ENCODE measurements at places on chromosomes 4 and X.

DNA sequence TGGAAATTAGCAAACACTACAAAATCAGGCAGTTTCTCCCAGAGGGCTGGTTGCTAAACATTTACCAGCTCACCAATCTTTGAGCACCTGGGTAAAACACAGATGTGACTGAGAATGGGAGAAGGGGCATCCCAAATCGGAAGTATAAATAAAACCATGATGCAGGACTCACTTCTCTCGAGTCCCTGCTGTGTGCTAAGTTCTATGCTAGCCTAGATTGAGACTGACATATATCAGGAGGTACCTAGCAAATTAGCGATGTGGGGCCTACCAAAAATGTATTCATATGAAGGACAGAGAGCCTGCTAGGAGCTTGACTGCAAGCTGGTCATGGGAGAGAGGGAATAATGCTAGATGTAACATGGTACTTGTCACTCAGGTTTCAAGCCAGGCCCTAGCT is 171.9 kb upstream of the PGRMC2 start:
- DNase-seq, result no peak

DNA sequence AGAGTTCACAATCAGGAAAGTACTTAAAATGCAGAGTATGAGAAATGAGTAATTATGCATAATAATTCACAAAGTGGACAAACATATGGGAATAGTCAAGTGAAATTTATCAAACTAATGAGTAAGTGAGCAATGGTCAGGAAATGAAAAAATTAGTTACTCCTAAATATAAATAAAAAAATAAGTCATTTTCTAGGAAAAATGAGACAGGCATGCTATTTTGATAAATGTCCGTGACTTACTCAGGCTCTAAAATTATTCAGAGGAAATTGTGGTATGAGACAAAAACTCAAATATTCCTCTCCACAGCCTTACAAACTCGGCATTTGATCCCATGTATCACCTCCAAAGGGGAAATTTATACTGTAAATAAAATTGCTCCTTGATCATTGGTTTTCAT is 181.2 kb downstream of the COX18 start:
- DNase-seq, result no peak

- no peak for DNase-seq
Measured at GRCh38 chr4:73661646-73662119, 41.4 kb upstream of the RASSF6 start.

DNA sequence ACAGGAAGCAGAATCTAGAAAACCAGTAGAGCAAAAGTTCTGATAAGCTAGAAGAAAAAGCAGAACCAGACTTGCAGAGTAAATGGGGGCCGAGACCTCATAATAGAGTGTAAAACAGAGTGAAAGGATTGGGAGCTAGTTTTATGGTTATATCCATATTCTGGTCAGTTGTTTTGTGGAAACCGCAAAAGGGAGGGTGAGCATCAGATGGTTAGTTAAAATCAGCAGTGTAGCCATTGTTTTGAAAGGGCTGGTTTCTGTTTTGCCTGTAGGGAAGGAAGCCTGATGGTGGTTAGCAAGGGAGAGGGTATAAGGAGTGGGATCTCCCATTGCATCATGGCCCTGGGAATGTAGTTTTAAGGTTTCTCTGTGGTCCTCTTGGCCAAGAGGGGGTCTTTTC is 17.2 kb upstream of the CCNI start:
- DNase-seq, result no peak

GRCh38 chrX:100995469-100995868 is 26.0 kb downstream of the ARL13A start:
- no peak for DNase-seq

DNA sequence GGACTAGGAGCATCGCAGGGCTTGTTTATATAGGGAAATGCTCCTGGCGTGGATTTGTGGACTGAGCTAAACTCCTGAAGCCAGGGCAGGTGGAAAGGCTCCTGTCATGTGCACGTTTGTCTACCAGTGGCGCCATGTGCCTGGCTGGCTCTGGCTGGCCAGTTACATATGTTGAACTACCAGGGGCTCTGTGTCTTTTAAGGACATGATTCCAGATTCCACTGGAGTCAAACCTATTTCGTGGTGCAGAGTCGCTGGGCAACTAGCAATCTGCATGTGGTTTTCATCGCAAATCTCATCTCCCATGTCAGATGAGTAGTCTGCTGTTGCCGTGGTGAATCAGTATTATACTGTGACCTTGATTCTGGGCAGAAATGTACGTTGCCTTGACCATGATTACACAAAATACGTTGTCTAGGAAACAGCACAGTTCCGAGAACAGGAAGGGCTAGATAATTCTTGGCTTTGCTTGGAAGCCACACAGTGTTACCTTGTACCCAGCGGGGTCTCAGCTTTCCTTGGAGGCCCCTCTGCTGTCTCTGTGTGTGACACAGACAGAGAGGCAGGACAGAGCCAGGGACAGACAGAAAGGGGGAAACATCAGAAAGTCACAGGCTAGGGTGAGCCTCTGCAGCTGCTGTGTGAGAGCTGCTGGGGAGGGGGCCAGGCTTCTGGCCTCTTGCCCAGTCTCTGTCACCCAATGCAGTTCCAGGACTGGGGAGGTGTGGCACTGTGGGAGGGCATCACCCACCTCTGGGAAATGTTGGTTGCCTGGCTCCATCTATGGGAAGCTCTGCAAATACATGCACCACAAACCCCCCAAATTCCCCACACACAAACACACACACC is 19.2 kb downstream of the PNMA6E start:
- DNase-seq, result peak; percentile 51

GRCh38 chr4:33086331-33086925 is 2366.3 kb downstream of the PCDH7 start:
- DNase-seq, result no peak

DNA sequence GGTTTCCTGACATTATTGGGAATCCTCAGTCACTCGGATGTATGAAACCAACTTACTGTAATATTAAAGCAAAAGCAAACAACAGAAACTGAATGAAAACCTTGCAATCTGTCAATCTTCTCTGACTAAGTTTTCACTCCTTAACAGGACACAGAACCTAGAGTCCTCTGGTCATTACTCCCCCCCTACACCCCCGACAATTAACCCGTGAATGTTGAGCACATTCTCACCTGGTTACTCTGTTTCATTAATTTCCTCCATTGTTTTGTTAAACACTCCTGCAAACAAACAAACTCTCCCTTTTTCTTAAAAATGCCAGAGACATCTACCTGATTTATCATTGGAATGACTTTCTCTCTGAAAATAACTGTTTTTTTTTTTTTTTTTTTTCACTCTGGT is 469.0 kb upstream of the PRKX start:
- no peak for DNase-seq

DNA sequence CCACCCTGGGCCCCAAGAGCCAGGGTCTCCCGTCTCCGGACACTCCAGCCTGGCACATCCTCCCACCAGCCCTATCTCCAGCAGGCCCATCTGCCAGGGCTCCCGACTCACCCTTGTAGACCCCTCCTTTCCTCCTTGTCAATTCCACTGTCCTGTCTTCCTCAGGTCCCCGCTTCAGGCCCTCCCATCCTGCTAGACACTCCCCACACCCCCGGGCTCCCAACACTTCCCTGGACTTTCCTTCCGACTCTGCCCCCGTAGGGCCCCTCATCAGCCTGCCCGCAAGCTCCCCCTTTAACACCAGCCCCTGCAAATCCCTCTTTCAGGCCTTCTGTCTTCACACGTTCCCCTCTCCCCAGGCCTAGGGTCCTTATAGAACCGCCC is 1.1 kb downstream of the PRAF2 start:
- DNase-seq, result no peak

DNA sequence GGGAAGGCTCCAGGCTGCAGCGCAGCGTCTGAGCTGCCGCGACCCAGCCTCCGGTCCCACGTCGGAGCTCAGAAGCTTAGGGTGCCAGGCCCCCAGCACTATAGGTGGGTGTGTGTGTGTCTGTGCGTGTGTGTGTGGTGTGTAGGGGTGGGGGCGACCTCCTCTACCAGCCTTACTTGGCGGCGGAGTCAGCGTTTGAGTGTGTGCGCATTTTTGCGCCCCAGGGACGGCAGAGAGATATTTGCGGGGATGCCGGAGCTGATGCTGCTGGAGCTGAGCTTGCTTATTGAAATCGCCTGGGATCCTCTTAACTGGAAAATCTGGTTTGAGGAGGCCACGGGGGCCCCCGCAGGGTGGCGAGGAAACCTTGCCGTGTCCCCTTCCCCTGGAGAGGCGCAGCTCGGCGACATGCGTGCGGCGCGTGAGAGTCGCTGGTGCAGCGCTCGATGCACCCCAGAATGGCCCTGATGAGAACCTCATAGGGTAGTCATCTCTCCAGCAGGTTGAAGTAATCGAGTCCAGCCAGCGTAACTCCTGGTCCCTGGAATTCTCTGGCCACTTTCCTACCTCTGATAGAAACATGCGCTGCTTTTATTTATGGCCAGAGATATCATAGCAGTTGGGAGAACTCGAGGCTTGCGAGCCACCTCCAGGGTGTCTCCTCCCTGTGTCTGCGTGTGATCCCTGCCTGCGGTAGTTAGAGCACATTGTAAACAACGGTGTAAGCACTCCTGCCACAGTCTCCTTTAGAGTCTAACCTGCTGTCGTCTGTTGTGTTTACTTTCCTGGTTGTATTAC is 2.7 kb downstream of the ADGRL3 start:
- DNase-seq, result no peak

GRCh38 chr4:30620711-30621110 is 99.5 kb upstream of the PCDH7 start:
- no peak for DNase-seq

DNA sequence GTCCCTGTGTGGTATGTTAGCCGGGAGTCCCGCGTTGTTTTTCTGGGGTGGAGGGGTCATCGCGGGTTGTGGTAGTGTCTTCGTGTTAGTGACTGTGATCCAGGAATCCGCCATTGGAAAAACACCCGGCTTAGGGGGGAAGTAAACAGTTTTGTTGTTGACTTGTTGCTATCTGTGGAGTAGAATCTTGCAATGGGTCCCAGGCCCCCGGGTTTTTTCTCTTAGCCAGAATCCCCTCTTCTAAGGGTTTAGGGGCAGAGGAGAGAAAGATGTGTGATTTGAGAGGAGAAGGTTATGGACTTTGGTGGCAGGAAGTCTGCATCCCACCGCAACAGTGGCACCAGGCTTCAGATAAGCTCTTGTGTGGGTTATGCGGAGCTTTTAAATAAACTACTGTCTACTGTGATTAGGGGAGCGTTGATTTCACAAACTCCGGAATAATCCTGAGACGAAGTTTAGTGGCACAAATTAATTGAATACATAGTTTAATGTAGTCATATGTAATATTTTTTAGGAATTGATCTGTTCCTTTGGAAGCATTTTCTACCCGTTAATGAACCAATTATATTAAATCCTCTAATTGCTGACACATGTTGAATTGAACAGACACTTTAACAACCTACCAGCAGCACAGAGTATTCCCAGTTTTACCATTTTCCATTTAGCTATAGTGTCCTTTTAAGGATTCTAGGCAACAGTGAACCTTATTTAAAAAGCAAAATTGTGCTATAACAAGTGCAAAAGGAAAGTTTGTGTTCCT is 1.4 kb downstream of the DDX3X start:
- DNase-seq, result no peak

DNA sequence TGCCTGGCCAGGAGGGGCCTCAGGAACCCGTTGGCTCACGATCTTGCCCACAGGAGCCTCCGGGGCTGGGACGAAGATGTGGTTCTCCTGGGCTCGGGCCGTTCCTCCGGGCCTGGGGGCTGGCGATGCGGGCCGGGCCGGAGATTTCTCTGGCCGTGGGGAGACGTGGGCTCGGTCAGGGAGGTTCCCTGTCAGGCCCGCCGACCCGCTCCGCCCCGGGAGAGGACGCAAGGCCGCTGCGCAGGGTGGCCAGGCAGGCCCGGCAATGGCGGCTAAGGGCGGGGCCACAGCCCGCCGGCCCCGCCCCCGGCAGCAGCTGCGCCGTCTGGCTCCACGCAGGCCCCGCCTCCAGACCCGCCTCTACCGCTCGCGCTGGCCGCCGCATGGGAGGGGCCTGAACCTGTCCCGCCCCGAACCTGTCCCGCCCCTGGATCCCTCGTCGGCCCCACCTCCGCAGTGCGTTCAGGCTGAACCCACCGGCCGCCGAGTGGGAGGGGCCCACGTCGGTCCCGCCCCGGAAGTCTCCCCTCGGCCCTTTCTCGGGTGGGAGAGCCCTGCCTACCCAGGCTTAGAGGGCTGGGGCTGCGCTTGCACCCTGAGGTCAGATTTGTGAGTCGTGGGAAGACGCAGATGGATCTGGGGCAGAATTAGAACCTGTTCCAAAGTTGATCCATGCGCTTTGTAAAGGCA is at the start of gene FAM3A:
FAM3A (minus strand) TSS at position 267 of the 690 bp plus-strand sequence. CDS start 460 bp downstream, outside the sequence.
- peak; percentile 45 for DNase-seq

DNA sequence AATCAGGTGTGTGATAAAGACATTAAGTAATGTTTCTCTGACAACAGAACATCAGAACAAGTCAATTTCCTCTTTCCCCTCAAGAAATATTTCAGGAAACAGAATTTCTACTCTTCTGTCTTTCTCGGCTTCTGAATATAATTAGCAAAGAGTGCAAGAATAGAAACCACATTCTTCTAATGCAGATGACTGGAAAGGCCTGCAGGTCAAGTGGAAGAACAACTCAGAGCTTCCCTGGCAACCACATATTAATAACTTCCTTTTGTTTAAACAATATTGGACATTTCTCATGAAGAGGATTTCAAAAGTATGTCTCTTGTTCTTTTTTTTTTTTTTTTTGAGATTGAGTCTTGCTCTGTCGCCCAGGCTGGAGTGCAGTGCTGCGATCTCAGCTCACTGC is 225.5 kb downstream of the PARM1 start:
- no peak for DNase-seq

- no peak for DNase-seq
Measured at GRCh38 chrX:139811942-139812629, 104.1 kb upstream of the MCF2 start.

DNA sequence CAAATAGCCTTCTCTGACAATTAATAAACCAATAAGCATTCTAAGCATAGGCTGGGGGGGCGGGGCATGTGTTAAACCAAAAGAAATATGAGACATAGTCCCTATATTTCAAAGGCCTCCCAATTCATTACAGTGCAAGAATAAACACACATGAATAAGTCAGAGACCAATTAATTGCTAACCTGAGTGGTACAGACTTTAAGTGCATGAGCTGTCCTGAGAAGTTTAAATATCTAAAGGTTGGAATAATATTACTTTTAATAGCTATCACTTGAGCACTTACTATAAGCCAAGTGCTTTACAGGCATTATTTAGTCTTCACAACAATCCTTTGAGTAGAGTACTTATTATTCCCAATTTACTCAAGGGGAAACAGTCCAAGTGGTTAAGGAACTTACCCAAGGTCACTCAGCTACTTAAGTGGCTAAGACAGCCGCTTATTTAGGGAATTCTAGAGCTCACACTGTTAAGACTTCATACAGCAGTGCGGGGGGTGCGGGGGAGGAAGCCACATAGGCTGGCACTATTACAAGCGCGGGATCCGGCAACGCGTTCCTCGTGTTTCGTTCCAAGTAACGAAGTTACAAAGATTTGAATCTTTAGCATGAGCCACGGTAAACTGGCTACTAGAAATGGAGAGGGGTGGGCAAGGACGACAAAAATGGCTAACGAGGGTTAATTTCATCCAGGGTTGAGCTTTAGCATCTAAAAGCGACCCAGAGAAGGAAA is 1.4 kb downstream of the THOC2 start:
- DNase-seq, result no peak
